Jurkat, Clone E6-1 (cell line): ENCODE measurements at places on chromosomes 5 and 9.
A peak's percentile ranks its signal among the peaks of the same experiment; 100 is the strongest.

DNA sequence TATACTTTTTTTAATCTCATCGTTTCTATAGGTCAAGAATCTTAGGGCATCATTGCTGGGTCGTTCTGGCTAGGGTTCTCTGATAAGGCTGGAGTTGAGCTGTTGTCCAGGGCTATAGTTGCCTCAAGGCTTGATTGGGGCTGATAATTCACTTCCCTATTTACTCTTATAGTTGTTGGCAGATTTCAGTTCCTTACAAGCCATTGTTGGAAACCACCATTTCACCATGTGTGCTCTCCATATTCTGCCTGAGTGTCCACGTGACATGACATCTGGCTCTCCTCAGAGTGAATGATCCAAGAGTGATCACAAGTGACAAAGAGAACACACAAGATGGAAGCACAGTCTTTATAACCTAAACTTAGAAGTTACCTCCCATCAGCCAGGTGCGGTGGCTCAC, 852.2 kb downstream of the EFNA5 start:
- DNase-seq, result no peak

- no peak for DNase-seq
Measured at GRCh38 chr9:119370816-119371215, 1.6 kb upstream of the BRINP1 start.

- no peak for DNase-seq
Measured at GRCh38 chr5:54156577-54156976, 153.8 kb downstream of the ARL15 start.

DNA sequence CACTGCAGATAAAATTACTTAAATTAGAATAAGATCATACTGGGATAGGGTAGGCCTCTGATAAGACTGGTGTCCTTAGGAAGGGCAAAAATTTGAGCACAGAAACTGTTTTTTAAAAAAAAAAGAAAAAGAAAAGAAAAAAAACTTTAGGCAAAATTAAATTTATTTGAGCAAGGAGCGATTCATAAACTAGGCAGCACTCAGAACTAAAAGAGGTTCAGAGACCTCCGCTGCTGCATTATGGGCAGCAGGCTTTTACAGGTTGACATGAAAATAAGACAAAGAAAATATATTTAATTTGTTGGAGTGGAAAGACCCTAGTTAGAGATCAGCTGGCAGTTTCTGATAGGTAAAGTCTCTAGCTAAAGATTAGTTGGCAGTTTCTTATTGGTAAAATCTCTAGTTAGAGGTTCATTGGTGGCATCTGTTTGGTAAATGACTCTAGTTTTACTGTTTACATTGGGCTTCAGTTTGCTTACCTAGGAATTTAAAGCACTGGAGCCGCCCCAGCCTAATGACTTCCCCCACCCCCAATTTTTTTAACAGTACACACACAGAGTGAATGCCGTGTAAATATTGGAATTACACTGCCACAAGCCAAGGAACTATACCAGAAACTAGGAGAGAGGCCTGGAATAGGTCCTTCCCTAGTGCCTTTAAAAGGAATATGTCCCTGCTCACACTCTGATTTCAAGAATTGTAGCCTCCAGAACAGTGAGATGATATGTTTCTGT, 4.5 kb upstream of the PLPP6 start:
- no peak for DNase-seq

- DNase-seq, result no peak
Measured at GRCh38 chr5:132487095-132487428, 3.5 kb downstream of the IRF1 start.

DNA sequence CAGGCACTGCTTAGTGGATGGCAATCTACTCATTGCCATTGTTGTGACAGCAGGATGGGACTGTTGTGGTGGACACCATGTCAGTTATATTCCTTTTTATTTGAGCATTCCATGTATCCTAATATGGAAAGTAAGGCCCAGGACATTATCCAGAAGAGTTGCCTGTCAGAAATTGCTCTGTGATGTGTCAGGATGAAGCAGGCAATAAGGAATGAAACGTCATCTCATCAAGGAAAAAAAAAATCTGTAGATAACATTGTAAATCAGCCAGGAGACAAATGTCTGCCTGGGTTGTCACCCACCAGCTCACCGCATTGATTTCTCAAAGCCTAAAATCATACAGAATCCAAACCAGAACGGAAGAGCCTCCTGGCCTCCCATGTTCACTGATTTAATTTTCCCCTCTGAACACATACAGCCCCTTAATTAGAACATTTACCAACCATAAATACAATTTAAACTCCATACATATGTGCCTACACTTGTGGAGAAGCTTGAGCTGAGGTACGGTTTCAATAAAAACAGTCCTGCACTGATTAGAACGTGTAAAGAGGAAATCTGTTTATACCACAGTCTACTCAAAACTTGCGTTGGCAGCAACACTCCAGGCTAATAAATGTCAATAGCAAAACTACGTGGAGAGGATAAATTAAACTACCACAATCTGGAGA, 73.9 kb downstream of the FOXD1 start:
- DNase-seq, result no peak

DNA sequence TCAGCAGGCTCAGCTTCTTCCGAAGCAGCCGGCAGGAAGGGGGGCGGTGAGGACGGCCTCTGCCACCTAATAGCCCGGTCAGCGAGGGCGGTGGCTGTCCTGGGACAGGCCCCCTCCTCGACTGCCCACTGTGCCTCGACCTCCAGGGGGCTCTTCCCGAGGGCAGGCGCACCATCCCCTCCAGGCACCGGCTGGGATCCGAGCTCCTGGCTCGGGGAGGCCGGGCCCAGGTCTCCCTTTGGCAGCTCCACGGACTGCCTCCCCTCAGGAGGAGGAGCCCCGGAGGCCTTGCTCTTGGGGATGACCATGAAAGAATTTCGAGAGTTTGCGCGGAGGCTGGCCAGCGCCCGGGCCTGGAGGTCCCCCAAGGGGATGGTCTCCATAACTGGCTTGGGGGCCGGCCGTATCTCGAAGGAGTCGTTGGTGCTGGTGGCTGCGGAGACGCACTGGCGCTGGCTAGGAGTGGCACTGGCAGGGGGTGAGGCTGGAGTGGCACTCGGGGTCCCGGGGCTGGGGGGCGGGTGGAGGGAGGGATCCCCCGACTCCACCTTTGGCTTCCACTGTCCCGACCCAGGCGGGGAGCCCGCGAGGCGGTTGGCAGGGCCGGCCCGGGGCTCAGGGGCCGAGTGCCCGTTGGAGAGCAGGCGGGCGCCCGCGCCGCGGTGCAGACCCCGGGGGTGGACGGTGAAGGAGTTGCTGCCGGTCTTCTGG, 975 bp downstream of the TPRN start:
- no peak for DNase-seq

GRCh38 chr5:14105718-14106410, 37.3 kb upstream of the TRIO start:
- no peak for DNase-seq

DNA sequence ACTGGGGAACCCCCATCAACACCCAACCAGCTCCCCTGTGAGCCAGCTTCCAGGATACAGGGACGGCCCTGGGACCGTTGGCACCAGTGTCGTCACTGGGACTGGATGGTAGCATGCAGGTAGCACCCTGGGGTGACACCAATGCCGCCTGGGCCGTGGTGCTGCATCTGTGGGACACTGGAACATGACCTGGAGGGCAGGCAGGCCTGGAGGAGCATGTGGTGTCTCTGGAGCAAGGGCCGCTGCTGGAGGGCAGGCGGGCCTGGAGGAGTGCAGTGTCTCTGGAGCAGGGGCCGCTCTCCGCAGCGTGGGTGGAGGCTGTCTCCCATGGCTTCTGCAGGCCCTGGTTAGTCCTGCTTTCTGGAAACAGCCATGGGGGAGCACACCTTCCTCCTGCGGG, 13.1 kb downstream of the LPCAT1 start:
- DNase-seq, result no peak

GRCh38 chr5:98428806-98429205, 344.7 kb upstream of the RGMB start:
- DNase-seq, result peak; percentile 6

GRCh38 chr9:130682421-130683121, 11.0 kb upstream of the EXOSC2 start:
- peak; percentile 31 for DNase-seq

GRCh38 chr9:113632776-113633590, 169.5 kb downstream of the RGS3 start:
- DNase-seq, result no peak

DNA sequence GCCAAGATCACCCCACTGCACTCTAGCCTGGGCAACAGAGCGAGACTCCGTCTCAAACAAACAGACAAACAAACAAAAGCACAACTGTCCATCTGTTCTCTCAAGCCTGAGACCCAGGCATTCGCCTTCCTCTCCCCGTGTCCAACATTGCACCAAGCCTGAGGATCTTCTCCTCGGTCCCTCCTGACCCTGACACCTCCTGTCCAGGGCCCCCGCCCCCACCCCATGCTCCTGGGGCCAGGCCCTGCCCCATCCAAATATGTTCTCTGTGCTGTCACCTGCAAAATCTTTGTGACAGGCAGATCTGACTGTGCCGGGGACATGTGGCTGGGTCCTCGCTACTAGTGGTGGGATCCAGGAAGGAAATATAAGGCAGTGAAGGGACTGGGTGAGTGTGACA, 33.4 kb upstream of the UNC5A start:
- DNase-seq, result no peak

GRCh38 chr5:39370555-39371366, 6.5 kb upstream of the C9 start:
- DNase-seq, result peak; percentile 94

DNA sequence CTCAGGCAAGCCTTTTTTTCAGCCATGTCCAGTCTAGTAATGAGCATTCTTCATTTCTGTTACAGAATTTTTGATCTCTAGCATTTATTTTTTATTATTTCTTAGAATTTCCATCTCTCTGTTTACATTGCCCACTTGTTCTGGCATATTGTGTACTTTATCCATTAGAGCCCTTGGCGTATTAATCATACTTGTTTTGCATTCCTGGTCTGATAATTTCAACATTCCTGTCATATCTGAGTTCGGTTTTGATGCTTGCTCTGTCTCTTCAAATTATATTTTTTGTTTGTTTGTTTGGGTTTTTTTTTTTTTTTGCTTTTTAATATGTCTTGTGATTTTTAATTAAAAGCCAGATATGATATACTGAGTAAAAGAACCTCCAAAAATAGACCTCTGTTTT, 23.0 kb upstream of the JAK2 start:
- DNase-seq, result no peak

DNA sequence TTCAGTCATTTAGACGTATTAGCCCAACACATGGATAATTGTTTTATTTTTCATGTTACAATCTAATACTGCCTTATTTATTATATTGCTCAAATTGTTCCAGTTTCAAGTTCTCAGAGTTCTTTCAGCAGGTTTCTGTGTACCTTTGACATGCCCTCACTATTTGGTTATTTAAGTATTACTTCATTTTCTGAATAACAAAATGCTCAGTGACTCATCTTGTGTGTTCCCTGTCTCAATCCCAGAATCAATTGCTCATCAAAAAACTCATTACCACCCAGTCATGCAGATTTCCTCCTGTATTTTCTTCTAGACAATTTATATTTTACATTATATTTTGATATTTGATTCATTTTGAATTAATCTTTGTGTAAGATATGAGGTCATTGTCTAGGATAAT, 562.6 kb downstream of the ANXA1 start:
- DNase-seq, result no peak

GRCh38 chr9:118570066-118570465, 799.2 kb downstream of the BRINP1 start:
- no peak for DNase-seq

- DNase-seq, result no peak
Measured at GRCh38 chr9:78289474-78289873, 7.5 kb upstream of the PSAT1 start.

DNA sequence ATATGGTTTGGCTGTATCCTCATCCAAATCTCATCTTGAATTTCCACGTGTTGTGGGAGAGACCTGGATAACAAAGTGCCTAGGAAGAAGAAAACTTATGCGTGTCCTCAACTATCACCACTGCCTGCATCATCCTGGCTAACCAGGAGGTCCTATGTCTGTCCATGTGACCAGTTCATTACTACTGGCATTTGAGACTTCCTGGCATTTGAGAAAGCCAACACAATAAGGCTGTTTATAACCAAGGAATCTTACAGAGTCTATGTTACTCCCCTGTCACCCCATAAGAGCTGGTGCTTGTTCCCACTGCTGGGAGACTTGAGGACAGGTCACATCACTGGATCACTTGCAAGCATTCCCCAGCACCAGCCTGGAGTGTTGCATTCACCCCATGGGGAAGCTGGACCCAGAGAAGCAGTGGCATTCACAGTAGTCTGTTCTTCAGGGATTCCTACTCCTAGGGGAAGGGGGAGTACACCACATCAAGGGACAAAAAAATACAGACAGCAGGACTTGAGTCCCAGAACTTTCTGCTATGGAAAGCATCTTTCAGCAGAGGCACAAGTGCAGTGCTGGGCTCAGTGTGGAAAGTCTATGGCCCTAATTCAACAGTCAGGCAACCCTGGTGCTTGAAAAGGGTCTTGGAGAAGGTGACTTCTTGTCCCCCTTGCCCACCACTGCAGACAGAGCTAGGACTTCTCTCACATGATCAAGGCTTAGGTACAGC, 717.1 kb downstream of the SEMA5A start:
- DNase-seq, result no peak

- no peak for DNase-seq
Measured at GRCh38 chr9:121398374-121398773, 28.3 kb upstream of the STOM start.

- peak; percentile 18 for DNase-seq
Measured at GRCh38 chr9:112093870-112094216, 81.3 kb downstream of the SUSD1 start.

DNA sequence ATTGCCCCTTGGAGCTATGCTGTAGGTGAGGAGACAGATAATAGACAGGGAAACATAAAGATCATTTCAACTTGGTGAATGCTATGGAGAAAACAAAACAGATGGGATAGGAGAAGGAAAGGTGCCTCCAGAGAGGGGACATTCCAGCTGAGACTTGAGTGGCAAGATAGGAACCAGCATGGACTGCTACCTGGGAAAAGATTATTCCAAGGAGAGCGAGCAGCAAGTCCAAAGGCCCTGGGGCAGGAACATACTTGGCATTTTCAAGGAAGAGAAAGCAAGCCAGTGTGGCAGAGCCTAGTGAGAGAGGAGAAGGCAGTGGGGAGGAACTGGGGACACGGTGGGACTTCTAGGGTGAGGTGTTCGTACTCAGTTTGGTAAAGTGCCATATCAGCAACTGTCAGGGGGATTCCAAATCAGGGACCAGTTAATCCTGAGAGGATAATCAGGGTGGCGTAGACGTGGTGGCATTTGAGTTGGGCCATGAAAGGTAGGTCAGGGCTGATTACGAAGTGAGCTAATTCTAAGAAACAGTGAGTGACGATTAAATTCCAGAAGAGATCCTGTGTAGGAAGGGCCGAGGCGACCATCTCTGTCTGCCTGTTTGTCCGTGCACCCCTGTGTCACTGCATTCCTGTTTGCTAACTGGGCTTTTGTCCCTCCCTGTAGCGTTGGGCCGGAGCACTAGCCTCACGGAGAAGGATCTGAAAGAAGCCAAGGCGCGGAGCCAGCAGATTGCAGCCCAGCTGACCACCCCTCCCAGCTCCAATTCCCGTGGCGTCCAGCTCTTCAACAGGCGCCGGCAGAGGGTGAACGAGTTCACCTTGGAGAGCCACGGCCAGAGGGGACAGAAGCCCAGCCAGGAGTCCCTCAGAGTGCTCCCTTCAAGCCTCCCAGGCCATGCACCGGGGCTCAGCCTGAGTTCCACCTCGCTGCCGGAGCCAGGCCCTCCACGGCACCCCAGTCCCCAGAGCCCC, 7.1 kb downstream of the SYNPO start:
- no peak for DNase-seq

- peak; percentile 32 for DNase-seq
Measured at GRCh38 chr5:58871648-58872242, 288.9 kb downstream of the RAB3C start.
